ENCODE measurements at places on chromosomes 1 and 21. TPM values are rescaled to one million over a fixed set of nuclear protein-coding genes. Genes with fewer than 3 reads are reported as not detected.
A peak's percentile ranks its signal among the peaks of the same experiment; 100 is the strongest.

DNA sequence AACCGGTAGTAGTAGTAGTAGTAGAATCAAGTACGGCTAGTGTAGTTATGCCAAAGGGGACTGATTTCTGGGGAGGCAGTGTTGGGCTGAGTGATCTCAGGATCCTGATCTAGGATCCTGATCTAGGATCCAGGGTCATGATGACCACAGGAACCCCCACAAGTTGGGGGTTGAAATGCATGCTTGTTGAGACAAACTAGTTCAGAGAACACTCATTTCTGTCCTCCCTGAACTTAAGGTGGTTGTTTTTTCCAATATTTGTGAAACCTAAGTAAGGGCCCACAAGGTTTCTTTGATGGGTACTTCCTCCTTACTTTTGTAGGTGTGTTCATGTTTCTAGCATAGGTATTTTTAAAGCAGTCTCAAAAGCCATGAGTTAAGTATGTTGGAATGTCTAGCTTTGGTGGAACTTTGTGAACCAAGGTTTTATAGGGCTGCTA lies 33.9 kb upstream of the PDC start:
- H3K36me3 ChIP-seq: no peaks in the 10 kb centered on the region
- no peaks in the 10 kb centered on the region for H3K27me3 ChIP-seq
- H3K4me3 ChIP-seq: no peak overlapping the region
- H3K4me1 ChIP-seq: peaks cover 13% of the 10 kb centered on the region
- DNase-seq: no peak

GRCh38 chr1:4512636-4513035 lies 141.8 kb upstream of the AJAP1 start:
- H3K4me3 ChIP-seq: no peak overlapping the region
- no peak for DNase-seq
- peaks cover 15% of the 10 kb centered on the region for H3K4me1 ChIP-seq
- peak overlapping the region; percentile 60 for H3K27ac ChIP-seq

- H3K27ac ChIP-seq: no peak overlapping the region
- H3K27me3 ChIP-seq: no peaks in the 10 kb centered on the region
- H3K36me3 ChIP-seq: peaks cover 11% of the 10 kb centered on the region
- no peaks in the 10 kb centered on the region for H3K4me1 ChIP-seq
- H3K4me3 ChIP-seq: no peak overlapping the region
Measured at GRCh38 chr1:54064299-54064698, 10.9 kb downstream of the TCEANC2 start.

Gene ORC1
- 4.4 TPM for total RNA-seq

DNA sequence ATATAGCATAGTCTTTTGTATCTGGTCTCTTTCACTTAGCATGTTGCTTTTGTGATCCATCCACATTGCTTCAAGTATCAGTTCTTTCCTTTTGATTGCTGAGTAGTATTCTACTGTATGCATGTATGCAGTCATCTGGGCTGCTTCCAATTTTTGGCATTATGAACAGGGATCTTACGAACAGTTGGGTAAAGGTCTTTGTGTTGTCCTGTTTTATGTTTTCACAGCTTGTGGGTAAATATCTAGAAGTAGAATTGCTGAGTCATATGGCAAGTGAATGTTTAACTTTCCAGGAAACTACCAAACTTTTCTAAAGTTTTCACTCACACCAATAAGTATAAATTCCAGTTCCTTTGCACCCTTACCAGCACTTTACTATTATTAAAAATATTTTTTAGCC lies 60.9 kb downstream of the LHX4 start:
- H3K4me3 ChIP-seq: no peak overlapping the region
- peaks cover 20% of the 10 kb centered on the region for H3K4me1 ChIP-seq
- DNase-seq: no peak
- peaks cover 17% of the 10 kb centered on the region for H3K36me3 ChIP-seq
- no peaks in the 10 kb centered on the region for H3K27me3 ChIP-seq
- H3K27ac ChIP-seq: no peak overlapping the region

Gene CYYR1
- 20.8 TPM for total RNA-seq

DNA sequence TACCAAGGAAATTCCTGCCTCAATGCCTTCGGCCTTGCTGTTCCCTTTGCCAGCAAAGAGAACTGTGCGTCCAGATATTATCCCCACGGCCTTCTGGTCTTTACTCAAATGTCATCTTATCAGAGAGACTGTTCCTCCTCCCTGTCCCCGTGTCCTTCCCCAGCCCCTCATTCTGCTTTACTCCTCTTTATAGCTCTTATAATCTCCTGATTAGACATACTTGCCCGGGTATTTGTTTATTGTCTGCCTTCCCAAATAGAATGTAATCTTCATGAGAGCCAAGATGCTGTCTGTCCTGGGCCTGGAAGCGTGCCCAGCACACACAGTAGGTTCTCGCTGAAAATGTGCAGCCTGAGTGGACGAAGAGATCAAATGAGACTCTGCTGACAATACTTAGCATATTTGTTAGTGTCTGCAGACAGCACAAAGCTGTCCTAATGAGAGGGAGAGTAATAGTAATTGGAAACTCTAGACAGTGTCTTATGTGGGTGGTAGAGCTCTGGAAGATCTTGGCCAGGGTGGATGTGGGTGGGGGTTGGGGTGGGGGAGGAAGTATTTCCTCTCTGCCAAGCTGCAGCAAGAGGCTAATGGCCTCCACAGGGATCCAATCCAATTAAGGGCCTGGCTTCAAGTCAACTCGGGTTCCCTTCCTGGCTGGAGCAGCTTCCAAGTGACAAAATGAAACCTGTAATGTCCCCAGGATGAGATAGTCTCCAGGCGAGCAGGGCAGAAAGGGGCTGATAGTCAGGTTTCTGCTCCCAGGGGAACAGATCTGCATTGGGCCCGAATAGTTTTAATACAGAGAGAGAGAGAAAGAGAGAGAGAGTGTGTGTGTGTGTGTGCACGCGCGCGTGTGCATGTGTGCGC lies 9.5 kb upstream of the CLIC4 start:
- H3K27ac ChIP-seq: peak overlapping the region; percentile 90
- H3K4me3 ChIP-seq: no peak overlapping the region
- DNase-seq: no peak
- peaks cover 21% of the 10 kb centered on the region for H3K4me1 ChIP-seq

DNA sequence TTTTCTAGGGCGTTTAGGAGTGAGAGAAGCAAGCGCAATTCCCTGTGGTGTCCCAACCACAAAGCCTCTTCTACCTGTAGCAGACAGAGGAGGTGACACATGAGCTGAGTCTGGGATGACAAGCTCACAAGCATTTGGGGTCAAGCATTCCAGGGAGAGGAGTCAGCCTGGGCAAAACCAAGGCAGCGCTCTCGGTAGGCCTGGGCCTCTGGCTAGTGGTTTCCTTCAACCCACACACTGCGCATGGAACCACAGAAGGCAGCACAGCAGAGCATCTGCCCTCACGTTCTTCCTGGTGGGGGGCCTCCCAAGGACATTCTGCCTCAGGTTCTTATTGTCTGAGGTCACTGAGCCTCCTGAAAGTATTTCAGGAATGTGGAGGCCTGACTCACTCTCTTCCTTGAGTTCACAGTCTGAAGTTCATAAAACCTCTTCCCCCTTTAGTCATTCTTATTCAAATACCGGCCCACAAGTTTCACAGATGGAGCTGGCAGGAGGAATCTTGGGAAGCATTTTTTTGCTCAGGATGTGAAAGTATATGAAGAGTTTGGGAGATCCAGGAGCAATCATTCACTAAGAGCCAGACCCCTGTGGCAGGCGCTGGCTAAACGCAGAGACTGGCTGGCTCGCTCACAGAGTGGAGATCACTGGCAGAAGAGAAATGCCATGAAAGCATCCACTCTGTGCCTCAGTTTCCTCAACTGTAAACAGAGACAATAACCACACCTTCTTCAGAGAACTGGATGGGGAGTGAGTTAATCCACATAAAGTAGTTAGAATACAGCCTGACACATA lies 26.8 kb downstream of the CCN1 start:
- peak overlapping the region; percentile 37 for H3K27ac ChIP-seq
- no peaks in the 10 kb centered on the region for H3K36me3 ChIP-seq
- H3K4me1 ChIP-seq: peaks cover 25% of the 10 kb centered on the region
- H3K27me3 ChIP-seq: no peaks in the 10 kb centered on the region
- no peak for DNase-seq
- no peak overlapping the region for H3K4me3 ChIP-seq

GRCh38 chr1:14500041-14500440 lies 98.4 kb upstream of the KAZN start:
- no peak for DNase-seq
- H3K36me3 ChIP-seq: no peaks in the 10 kb centered on the region
- H3K4me1 ChIP-seq: peaks cover 22% of the 10 kb centered on the region
- no peak overlapping the region for H3K4me3 ChIP-seq
- peaks cover 31% of the 10 kb centered on the region for H3K27me3 ChIP-seq
- H3K27ac ChIP-seq: no peak overlapping the region

- no peak overlapping the region for H3K4me3 ChIP-seq
- H3K27me3 ChIP-seq: no peaks in the 10 kb centered on the region
- H3K27ac ChIP-seq: peak overlapping the region; percentile 16
- peaks cover 51% of the 10 kb centered on the region for H3K4me1 ChIP-seq
- H3K36me3 ChIP-seq: peaks cover 12% of the 10 kb centered on the region
- no peak for DNase-seq
Measured at GRCh38 chr1:203631946-203632345, 5.3 kb downstream of the ATP2B4 start.

Gene PDE9A
- total RNA-seq: 26.5 TPM

DNA sequence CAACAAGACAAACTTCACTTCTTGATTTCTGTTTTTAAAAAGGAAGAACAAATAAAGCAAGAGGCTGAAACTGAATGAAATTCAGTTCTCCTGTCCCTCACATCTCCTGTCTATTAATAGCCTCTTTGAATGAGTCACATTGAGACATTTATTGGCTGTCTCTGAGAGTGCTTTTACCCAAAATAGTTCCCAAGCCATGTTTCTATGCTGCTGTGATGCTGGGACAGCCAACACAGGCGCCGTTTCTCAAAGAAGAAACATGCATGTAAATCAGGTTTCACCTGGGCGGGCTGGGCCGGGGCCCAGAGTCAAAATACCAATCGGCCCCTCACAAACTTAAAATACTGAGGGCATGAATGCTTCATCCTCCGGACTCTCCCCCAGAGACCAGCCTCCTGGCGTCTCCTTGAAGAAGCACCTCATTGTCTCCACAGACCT lies 105.2 kb downstream of the EDEM3 start:
- no peak overlapping the region for H3K4me3 ChIP-seq
- no peaks in the 10 kb centered on the region for H3K36me3 ChIP-seq
- DNase-seq: no peak

Gene RGS18
- total RNA-seq: not detected

DNA sequence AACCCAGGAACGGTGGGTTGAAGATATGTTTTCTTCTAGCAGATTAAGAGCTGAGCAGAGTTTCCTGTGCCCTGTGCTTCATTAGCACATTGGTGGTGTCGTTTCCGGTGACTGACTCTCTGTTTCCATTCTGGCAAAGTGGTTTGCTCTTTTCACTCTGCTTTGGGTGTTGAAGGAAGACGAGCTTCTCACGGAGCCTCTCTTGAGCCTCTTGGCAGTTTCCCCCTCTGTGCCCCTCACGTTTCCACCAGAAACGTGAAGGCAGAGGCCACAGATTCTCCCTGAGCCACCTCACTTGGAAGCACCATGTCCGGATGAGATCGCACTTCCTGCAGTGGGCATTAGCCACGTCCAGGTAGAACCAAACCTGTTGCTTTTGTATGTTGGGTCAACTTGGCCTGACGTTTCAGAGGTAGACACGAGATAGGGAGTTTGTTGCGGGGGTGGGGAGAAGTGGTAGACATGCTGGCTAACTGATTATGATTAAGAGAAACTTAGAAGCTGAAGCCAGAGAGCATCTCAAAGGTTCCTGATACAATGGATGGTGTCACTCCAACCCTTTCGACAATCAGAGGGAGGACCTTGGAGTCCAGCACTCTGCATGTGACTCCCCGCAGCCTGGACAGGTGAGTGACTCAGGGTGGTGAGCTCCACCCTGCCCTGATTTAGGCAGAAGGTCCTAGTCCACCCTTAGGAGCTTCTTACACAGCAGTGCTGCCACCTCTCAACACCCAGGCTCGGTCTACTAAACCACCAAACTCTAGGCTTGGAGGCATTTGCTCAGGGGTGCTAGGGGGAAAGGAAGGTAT lies at the start of gene LAX1:
Gene LAX1, plus strand, starts transcription at position 155 of the 809 bp plus-strand sequence. Its CDS starts 383 bp downstream, at position 538.
- H3K4me3 ChIP-seq: no peak within 1 kb of the TSS
- DNase-seq: no peak
- H3K27me3 ChIP-seq: no peaks in the 10 kb centered on the region
- no peak within 1 kb of the TSS for H3K27ac ChIP-seq

Gene CLDN17
- total RNA-seq: not detected

Gene CD244
- not detected for total RNA-seq

Gene NR1I3
- total RNA-seq: not detected

DNA sequence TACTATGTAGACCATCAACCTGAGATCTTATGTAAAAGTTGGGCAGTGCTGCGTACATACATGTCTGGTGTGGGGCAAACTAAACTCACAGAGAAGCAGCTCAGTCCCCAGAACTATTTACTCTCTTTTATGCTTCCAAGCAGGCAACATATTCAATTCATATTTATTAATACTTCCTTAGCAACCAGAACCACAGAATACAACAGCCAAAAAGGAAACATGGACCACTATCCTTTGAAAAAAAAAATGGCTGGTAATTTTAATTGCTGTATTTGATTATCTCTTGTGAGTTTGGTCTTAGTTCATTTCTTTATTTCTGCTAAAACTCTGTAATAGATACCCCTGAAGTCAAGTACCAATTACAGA lies 1.5 kb upstream of the PPP1R15B start:
- no peaks in the 10 kb centered on the region for H3K36me3 ChIP-seq
- no peak for DNase-seq
- H3K27ac ChIP-seq: peak overlapping the region; percentile 100
- peaks cover 36% of the 10 kb centered on the region for H3K4me1 ChIP-seq

GRCh38 chr1:14506471-14507255 lies 91.8 kb upstream of the KAZN start:
- peaks cover 37% of the 10 kb centered on the region for H3K27me3 ChIP-seq
- H3K4me3 ChIP-seq: no peak overlapping the region
- H3K4me1 ChIP-seq: no peaks in the 10 kb centered on the region
- H3K27ac ChIP-seq: no peak overlapping the region
- DNase-seq: no peak
- H3K36me3 ChIP-seq: no peaks in the 10 kb centered on the region

DNA sequence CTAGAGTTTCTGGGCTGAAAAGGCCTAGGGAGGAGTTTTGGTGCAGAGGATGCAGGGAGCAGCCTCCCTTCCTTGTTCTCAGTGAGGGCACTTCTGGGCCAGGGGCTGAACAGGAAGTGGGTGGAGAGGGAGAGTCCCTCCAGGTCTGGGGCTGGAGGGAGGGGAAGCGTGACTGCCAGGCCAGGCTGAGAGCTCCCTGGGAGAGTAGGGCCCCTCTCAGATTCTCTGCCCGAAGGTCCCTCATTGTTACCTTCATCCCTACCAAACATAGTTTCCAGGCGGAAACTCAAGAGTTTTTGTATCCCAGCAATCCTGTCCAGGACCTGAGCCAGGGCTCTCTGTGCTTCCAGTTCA lies 36.8 kb downstream of the CITED4 start:
- H3K4me3 ChIP-seq: no peak overlapping the region
- H3K27ac ChIP-seq: peak overlapping the region; percentile 83
- DNase-seq: no peak
- no peaks in the 10 kb centered on the region for H3K36me3 ChIP-seq
- H3K4me1 ChIP-seq: peaks cover 19% of the 10 kb centered on the region
- no peaks in the 10 kb centered on the region for H3K27me3 ChIP-seq

All from mesothelial cell of epicardium (in vitro differentiated cells).